ENCODE measurements at places on chromosomes 12 and 14. TPM values are rescaled to one million over a fixed set of nuclear protein-coding genes. Genes with fewer than 3 reads are reported as not detected.

RIPK3 gene
- 16.5 TPM for total RNA-seq

USP44 gene
- total RNA-seq: 4.3 TPM

ZNF385A gene
- 33.0 TPM for total RNA-seq

SMCO2 gene
- not detected for total RNA-seq

SERPINA5 gene
- 4.3 TPM for total RNA-seq

GPRC5D gene
- total RNA-seq: not detected

CNTN1 gene
- 1.3 TPM for total RNA-seq

TAS2R13 gene
- total RNA-seq: 1.3 TPM

INSM2 gene
- 0.13 TPM for total RNA-seq

PLEKHD1 gene
- total RNA-seq: 0.12 TPM

GRCh38 chr14:23122086-23122485, 3.0 kb upstream of the CEBPE start:
- DNase-seq: no peak

DNA sequence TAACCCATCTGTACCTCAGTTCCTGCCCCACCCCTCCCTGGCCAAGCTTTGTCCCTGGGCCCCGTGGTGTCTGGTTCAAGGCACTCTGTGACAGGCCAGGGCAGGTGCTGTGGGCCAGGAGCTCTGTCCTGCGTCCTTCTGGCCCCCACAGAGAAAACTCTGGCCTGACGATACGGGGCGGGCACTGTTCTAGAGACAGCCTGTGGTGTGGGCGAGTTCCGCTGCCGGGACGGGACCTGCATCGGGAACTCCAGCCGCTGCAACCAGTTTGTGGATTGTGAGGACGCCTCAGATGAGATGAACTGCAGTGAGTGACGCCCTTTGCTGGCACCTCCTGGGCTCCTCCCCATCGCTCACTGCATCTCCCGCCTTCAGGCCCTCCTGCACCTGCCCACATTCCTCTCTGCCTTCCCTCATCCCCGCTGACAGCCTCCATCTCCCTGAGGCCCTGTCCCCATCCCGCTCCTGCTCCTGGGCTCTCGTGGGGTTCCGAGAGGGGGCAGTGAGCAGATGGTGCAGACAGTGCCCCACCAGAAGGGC, 22.8 kb upstream of the NXPH4 start:
- DNase-seq: no peak

DNA sequence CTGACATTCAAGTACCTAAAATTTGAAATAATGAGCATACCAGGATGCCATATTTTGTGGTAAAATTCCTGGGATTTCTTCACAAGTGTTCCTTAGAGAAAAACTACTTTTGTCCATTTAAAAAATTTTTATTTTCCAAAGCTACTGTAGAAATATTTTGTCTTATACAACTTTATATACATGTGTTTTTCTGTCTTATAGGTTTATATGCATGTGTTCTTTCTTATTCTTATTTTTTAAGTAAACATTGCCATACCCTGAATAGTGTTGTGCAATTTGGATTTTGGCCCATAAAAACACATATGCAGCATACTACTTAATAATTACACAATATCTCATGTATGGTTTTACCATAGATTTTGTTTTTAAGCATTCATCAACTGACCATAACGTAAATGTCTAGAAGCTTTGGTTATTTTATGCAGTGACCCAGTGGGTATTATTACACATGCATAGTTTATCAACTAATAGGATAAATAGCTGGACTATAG, 1107.4 kb upstream of the SEL1L start:
- DNase-seq: no peak

DNA sequence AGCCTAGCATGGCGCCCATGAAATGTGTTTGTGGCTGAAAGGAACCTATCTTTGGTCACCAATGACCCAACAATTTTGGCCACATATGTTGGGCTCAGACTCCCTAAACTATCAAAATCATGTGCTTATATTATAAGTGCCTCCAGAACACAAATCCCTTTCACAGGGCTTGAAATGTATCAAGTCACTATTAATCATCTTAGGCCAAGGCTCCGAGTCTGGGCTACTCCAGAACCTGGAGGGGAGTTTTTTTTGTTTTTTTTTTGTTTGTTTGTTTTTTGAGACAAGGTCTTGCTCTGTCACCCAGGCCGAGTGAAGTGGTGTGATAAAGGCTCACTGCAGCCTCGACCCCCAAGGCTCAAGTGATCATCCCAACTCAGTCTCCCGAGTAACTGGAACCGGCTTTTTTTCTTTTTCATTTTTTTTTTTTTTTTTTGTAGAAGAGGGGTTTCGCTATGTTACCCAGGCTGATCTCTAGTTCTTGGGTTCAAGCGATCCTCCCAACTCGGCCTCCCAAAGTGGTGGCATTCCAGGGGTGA, 989 bp upstream of the DRAM1 start:
- no peak for DNase-seq

- DNase-seq: no peak
Observed at GRCh38 chr12:47317175-47317915, 237.6 kb upstream of the AMIGO2 start.

GRCh38 chr14:95488376-95489213, 27.9 kb downstream of the SYNE3 start:
- no peak for DNase-seq

- no peak for DNase-seq
Observed at GRCh38 chr12:25992026-25992782, 33.7 kb downstream of the RASSF8 start.

- no peak for DNase-seq
Observed at GRCh38 chr14:52692248-52692962, 3.0 kb downstream of the ERO1A start.

GRCh38 chr12:103627189-103627855, 40.2 kb downstream of the STAB2 start:
- no peak for DNase-seq

DNA sequence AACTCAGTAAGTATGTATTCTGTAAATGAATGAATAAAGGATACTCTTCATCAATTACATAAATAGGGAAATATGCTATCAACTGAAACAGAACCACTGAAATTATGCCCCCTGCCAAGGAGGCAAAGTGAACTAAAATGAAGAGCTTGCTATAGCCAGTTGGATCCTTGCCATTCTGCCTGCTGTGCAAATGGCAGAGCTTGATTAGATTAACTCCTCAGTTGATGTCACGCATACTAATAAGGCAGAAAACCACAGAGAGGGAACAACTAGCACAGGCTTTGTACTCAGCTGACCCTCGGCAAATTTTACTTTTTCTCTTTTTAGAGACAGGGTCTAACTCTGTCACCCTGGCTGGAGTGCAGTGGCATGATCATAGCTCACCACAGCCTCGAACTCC, 36.7 kb upstream of the FERMT2 start:
- DNase-seq: no peak

- DNase-seq: no peak
Observed at GRCh38 chr12:110180591-110181005, 56.4 kb downstream of the IFT81 start.

GRCh38 chr14:99961826-99962518, 103.2 kb upstream of the EVL start:
- DNase-seq: no peak

- no peak for DNase-seq
Observed at GRCh38 chr12:15526033-15526432, 203.7 kb downstream of the PTPRO start.

DNA sequence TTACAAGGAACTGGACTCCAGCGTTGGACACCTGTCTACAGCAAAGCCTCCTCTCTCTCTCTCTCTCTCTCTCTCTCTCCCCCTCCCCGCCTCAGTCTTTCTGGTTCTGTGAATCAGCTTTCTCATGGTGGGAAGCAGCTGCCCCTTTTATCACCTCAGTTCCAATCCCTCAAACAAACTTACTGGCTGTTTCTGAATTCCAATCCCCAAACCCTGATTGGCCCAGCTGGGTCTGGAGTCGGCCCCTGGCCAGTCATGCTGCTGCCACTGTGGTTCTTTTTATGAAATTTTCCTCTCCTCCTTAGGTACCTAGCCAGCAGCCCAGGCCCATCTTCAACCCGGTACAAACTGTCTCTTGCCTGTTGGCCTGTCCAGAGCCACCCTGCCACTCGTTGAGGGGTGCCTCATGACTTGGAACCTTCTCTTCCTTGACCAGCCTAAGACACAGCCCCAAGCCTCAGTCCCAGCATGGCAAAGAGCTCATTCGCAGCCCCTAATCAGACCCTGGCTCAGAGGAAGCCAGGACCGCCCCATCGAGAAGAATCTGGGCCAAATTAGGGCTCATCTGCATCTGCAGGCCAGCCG, 9.4 kb upstream of the MORN3 start:
- DNase-seq: no peak

- DNase-seq: no peak
Observed at GRCh38 chr12:130073721-130074120, 88.5 kb upstream of the FZD10 start.

GRCh38 chr12:113005762-113006161, 27.4 kb downstream of the OAS2 start:
- DNase-seq: no peak

- no peak for DNase-seq
Observed at GRCh38 chr12:6059221-6059620, 65.2 kb downstream of the VWF start.

DNA sequence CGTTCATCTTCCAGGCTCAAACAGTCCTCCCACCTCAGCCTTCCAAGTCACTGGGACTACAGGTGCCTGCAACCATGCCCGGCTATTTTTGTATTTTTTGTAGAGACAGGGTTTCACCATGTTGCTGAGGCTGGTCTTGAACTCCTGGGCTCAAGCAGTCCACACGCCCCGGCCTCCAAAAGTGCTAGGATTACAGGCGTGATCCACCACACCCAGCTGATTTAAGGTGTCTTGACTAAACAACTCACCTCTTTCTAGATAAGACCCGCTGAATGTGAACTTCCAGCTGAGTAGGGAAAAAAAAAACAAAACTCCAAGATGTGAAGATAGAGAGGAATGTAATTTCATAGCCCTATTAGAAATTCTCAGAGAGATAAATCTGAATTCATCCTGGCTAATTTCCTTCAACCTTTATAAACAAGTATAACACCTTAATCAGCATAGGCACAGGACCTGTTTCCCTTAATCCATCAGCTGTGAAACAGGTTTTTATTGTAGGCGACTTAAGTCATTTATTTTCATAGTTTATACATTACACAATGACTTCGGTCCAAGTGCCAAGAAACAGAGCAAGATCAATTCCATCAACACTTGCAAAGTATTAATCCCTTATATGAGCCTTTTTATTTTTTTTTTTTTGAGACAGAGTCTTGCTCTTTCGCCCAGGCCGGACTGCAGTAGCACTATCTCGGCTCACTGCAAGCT, 51.5 kb downstream of the HCAR2 start:
- DNase-seq: no peak

DNA sequence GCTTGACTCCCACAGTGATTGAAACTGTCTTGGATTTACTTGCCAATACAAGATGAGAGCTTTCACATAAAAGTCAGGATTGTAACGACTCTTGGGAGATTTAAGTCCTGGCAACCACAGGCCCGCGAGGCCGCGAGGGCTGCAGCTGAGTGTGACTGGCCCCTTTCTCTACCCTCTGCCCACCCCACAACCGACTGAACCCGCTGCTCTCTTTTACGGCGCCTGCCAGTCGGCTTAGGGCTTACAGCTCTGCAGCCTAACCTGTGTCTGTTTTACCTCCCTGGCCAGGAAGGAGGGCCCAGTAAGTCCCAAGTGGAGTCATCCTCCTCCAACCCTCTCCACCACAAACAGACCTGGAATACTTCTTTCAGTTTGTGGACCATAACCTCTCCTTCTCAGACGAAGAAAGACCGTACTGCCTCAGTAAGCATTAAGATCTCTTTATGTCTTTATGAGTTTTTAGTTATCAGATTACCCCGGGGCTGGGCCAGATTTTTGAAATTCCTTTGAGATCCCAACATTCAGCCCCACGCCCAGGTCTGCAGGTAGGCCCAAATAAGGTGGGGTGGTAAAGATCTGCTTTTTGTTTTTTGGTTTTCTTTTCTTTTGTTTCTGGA, 12.6 kb upstream of the TIGAR start:
- DNase-seq: no peak

DNA sequence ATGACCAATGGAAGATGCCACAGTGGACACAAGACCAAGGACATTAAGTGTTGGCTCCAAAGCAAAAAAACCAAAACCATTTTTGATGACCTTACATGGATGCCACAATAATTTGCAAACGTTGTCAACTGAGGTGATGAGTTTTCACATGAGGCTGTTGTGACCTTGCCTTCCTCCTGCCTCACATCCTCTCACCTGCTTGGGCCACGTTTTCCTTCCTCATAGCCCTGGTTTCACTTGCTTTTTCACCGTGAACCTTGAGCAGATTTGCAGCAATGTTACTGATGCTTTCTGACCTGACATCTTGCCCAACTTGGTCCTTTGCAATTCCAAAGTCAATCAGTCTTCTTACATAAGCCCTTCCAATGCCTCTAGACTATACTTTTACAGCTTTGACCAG, 3.7 kb downstream of the KRT6B start:
- no peak for DNase-seq

GRCh38 chr12:52050116-52050757, 1.0 kb upstream of the NR4A1 start:
- no peak for DNase-seq

GRCh38 chr14:24071836-24072430, 571 bp downstream of the CPNE6 start:
- DNase-seq: no peak

DNA sequence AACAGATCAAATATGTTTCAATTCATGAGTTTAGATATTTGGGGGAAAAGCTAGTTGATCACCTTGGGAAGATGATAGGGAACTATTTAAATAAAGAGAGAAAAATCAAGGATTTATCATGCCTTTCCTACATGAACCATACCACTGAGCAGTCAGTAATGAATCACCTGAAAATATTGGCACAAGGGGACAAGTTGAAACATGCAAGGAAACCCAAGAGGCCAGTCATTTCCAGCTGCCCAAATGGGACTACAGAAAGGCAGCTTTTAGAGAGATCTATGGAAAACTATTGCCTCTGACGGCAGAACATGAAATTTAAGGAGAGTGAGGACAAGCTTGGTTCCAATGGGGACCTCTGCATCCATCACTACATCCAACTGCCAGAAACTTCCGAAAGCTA, 14.1 kb upstream of the ETV6 start:
- DNase-seq: no peak

DNA sequence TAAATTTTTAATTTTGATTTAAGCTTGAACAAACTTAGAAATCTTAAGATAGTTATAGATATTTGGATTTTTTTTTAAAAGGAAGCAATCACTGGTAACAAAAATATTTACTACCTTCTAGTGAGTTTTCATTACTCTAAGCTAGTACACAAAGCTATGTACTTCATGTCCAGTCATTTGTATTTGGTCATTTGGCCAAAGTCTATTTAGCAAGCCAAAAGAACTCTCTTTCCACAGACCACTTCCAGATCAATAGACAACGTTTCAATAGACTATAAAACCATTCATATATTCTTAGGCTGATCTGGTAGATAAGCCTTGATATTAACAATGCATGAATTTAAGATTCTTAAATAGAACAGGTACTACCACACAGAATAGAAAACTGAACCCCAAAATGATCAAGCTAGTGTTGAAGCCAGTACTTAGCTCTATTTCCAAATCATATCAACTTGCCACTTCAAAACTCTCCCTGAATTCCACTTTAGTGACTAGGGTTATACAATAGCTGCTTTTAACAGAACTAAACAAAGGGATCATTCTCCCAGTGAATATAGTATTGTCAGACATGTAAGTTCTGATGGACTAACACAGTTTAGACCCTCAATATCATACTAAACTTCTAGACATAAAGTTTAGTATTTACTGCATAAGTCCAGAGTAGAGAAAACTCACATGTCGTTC, 21.7 kb downstream of the CAPRIN2 start:
- no peak for DNase-seq
